ENCODE measurements at places on chromosomes 6 and 20.
A peak's percentile ranks its signal among the peaks of the same experiment; 100 is the strongest.

GRCh38 chr6:113901482-113901881 is 44.3 kb downstream of the MARCKS start:
- no peak for DNase-seq

DNA sequence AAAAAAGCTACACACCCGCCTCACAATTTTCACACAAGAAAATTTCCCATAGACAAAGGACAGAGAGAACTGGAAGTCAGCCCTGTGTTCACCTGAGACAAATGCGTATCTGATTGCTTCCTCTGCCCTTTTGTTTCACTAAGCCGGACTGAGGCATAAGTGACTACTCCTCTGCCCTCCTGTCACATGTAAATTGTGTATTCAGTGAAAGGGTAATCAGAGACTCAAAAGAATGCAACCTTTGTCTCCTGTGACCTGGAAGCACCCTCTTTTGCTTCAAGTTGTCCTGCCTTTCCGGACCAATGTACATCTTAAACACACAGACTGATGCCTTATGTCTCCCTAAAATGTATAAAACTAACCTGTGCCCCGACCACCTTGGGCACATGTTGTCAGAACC is 483.8 kb upstream of the EYS start:
- DNase-seq, result no peak

DNA sequence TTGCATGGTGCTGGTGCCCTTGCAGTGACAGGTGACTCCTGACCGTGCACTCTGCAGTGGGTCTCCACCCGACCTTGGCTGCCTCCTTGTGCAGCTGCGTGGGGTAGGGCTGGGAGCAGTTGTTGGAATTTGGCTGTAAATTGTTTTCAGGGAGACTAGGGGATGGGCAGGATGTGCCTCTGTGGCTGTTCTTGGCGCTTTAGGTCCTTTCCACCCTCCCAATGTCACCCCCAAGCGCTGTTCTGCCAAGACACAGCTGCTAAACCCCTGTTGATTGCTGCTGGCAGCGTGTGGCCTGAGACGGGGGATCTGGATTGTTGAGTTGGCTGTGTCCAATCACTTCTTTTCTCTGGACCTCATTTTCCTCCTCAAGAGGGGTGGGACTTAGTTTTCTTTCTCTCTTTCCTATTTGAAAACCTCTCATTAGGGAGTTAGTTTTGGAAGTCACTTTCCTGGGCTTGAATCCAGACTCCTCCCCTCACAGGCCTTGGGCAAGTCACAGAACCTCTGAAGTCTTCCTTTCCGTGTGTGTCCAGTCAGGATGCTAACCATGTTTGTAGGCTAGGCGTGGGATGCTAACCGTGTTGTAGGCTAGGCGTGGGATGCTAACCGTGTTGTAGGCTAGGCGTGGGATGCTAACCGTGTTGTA is 8.5 kb downstream of the IGF2R start:
- no peak for DNase-seq

GRCh38 chr20:890666-891057 is 25.5 kb downstream of the ANGPT4 start:
- no peak for DNase-seq

- no peak for DNase-seq
These were observed 27.1 kb downstream of the BCAS1 start for GRCh38 chr20:54043076-54043967.

DNA sequence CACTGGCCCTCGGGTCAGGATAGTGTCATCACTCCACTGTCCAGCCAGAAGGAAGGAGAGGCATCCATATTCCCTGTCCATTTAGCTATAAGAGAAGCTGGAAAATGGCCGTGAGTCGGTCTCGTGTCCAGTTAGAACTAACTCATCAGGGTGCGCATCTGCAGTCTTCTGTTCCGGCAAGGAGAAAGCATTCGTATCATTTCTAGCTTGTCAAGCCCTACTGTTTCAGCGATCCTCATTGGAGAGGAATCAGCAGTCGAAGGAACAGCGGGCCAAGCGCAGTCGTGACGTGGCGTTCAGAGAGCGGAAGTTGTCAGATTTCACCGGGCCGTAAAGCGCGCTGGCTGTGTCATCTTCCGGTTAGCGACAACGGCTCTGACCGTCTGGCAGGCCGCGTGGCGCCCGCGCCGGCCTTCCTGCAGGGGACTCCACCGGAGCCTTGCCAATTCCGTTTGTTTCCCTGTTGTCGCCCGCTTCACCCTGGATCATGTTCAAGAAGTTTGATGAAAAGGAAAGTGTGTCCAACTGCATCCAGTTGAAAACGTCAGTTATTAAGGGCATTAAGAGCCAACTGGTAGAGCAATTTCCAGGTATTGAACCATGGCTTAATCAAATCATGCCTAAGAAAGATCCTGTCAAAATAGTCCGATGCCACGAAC is 32.9 kb downstream of the HM13 start:
- peak; percentile 88 for DNase-seq

- DNase-seq, result no peak
These were observed 217.7 kb downstream of the FOXA2 start for GRCh38 chr20:22366631-22367030.

DNA sequence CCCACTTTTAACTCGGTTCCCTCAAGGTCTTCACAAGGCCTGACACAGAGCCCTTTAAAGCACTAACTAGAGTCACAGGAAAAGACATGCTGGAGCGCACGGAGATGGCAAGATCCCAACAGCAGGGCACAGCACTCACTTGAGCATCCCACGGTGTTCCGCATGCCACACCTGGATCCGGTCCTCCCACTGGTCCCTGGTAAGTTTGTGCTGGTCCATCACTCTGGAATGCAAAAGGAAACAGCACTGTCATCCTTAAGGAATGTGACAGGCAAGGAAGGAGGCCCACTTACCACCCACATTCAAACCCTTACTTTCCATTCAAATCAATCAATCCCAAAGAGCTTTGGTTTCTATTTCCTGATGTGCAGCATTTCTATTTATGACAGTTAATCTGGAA is 34.7 kb downstream of the EZR start:
- no peak for DNase-seq

DNA sequence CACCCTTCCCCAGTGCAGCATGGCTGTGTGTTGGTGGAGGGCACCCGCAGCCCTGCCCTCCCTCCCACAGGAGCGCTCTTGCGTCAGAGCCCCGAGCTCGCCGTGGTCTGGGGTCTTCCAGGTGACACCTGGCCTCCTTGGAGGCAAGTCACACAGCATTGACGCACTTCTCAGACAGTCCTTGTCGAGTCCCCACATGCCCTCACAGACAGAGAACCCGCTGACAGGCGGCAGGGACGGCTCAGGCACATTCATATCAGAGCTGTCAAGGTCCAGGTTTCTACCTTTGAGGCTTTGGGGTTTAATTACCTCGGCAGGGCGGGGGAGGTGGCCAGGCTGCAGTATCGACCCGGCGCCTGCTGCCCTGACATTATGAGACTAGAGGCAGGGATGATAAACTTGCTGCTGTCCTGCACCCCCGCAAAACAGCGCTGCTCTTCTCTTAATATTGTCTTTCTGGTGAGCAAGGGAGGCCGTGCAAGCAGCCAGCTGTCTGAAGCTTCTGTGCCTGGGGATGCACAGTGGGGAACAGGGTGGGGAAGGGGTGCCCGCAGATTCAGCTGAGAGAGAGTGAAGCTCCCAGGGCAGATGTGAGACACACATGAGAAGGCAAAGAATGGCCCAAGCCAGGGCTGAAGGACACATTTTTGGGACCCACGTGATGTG is 4.7 kb downstream of the NPEPL1 start:
- no peak for DNase-seq

DNA sequence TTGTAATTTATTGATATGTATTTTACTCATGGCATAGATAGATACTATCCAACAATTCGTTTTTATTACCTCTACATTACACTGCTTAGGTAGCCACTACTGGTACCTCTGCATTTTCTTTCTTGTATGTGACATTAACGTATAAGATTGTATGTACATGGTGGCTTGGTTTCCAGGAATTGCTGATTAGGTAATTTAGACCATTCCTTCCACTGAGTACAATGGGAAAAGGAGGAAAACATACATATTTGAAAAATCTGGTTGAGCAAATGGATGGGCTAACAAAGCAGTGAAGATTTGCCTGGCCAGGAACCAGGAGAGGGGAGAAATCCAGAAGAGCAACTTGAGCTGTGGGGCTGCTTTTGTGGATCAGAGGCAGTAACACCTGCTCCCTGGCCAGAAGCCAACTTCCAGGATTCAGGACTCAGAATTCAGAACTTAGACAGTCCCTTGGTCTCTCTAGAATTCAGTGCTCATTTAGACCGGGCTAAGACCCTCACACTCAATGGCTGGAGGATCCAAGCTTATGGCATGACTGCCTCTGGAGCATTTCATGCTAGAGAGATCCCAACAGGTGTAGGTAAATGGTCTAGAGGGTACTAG is 17.9 kb upstream of the MICB start:
- peak; percentile 49 for DNase-seq

- no peak for DNase-seq
These were observed 66.2 kb upstream of the EYA2 start for GRCh38 chr20:46828471-46828870.

Data from D341Med (cell line).